Lung microvascular endothelial cell (primary cell): ENCODE measurements at places on chromosomes 5 and 9.

GRCh38 chr5:96873449-96873848, 2.9 kb upstream of the ERAP2 start:
- DNase-seq: no peak

DNA sequence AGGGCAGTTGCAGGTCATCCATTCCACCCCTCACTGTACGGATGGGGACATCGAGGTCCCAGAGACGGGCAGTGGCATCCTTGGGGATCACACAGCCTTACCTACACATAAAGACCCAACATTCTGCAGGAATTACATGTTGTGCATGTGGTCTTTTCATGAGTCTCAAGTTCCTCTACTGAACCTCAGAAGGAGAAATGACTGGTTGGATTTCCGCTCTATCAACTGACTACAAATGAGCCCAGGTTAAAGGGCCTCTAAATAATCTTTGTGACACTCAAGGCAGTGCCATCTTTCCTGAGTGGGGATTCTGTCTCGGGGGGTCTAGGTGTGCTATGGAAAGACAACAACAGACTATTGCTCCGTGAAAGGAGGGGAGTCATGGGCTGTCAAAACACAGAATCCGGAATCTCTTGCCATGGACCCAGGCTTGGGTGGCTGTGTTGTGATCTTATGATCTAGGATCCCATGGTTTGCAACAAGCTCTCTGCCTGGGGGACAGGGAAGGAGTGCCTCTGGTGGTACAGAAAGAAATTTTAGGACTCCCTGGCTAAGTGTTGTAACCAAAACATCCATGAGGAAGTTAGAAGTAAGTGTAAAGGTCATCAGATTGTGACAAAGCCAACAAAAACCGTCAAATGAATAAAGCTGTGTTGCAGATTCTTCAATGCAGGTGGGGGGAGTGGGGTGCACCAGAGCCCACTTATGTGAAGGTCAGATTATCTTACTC, 1.9 kb upstream of the SLC31A2 start:
- DNase-seq: no peak

DNA sequence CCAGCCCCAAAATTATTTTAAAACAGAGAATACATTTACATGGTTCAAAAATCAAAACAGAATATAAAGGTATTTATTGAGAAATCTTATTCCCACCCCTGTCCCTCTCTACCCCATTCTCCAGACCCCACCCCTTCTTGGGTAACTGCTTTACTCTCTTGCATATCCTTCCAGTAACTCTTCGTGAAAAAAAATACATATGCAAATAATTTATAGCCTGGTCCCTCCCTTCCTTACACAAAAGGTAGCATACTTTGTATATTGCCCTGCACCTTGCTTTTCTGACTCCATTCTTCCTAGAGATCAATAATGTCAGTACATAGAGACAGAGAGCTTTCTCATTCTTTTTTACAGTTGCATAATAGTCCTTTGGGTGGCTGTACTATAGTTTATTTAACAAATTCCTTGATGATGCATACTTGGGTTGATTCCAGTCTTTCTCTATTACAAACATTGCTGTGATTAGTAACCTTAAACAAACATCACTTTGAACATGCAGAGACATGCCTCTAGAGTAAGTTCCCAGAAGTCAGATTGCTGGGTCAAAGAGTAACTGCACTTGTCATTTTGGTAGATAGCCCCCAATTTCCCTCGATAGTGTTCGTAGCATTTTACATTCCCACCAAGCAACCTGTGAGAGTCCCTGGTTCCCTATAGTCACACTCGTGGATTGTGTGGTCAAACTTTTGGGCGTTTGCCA, 47.9 kb downstream of the STOM start:
- peak; percentile 87 for DNase-seq

DNA sequence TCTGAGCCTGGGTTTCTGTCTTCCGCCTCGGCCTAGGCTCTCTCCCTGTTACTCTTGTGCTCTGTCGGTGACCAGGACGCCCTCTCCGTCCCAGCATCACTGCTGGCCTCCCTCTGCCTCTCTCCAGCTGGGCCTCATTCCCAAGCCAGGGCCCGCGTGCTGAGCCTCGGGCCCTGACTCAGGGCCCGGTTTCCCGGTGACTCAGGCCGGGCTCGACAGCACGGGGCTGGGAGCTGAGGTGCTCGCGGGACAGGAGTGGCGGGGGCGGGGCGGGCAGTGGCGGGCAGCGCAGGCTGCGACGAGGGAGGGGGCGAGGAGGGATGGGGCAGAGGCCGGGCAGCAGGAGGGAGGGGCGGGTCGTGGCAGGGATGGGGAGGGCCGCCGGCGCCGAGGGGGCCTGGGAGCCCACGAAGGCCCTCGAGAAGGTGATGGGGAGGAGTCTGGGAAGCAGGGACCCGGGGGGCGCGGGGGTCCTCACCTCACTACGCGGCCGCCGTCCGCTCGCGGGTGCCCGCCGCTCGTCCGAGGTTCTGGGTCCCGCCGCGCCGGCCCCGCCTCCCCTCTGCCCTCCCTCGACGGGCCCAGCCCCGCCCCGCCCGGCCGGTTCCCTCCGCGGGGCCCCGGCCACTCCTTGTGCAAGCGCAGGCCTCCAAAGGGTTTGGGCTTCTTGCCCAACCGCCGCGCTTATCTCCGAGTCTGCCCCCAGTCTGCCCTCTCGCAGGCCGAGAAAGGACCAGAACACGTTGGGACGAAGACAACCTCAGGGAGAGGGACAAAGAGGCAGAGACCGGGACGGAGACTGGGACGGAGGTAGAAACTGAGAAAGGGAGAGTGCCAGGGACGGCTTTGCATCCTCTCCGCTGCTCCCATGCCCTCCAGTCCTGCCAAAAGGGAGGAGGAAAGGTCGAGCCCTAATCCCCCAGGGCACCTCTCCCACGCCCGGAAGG, at the start of gene ARAP3:
Gene ARAP3 (minus strand): TSS at position 536 of the 947 bp plus-strand sequence. CDS start 1,744 bp downstream, outside the sequence.
- peak; percentile 96 for DNase-seq

GRCh38 chr9:129383019-129383560, 205.0 kb upstream of the IER5L start:
- DNase-seq: peak; percentile 27

DNA sequence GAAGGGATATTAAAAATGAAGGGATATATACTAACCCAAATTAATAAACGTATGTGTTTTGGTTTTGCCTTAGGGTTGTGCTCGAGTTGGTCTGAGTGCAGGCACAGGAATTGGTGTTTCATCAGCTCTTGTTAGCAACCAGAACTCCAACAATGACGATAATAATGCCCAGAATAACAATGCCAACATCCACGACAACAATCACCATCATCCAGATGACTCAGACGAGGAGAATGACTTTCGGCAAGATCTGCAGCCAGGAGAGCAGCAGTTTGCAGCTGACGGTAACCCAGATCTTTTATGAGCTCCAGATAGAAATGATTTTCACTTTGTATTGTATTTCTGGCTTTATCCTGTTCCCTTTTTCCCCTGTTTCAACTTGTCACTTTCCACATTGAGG, 33.2 kb downstream of the FBXO38 start:
- peak; percentile 95 for DNase-seq

DNA sequence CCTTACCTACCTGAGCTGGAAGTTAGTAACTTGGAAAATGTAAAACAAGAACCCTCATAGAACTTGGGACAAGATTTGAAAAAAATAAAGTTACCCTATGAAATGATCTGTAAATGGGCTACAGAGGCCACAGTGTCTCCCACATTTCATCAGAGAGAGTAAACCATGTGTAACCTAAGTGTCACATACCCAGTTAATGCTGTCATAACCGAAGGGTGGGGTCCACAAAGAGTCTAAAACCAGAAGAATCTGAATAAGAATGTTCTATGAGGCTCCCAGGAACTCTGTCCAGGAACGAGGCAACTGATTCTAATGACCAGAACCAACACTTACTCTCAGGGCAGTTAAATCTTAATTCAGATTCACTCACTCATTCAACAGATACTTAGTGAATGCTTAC, 1.0 kb upstream of the FAM13B start:
- no peak for DNase-seq

DNA sequence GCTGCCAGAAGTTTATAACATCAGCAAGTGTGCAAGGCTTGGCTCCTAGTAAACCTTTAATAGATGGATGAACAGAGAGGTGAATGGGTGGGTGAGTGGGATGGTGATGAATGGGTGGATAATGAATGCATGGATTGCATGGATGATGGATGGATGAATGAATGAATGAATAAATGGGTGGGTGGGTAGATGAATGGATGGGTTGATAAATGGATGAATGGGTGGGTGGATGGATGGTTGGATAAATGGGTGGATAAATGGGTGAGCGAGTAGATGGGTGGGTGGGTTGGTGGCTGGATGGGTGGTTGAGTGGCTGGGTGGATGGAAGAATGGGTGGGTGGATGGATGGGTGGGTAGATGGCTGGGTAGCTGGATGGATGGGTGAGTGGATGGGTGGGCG, 28.5 kb upstream of the CEP72 start:
- DNase-seq: no peak

GRCh38 chr5:180790020-180790419, 12.6 kb downstream of the MGAT1 start:
- peak; percentile 47 for DNase-seq

GRCh38 chr9:93259490-93260262, 75.7 kb downstream of the WNK2 start:
- no peak for DNase-seq

DNA sequence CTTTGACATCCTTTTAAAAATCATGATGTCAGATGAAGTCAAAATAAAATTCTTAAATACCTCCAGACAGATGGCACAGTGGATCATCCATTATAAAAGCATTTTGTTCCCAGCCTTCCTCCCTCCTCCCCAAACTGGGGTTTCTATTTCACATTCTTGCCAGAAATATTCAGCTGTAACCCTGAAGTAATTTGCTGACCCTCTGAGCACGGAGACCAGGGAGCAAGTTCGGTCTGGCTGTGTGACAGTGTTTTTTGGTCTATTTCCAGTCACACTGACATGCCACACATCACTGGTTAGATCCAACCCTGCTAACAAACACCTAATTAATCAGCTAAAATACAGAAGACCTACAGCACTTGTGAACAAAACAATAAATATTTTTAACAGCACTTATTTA, 126.2 kb upstream of the DMRT1 start:
- no peak for DNase-seq

GRCh38 chr9:98327249-98327561, 71.8 kb upstream of the TBC1D2 start:
- DNase-seq: no peak

GRCh38 chr5:168847511-168848073, 268.4 kb upstream of the PANK3 start:
- no peak for DNase-seq

- no peak for DNase-seq
Measured at GRCh38 chr9:101569741-101570501, 24.8 kb downstream of the PPP3R2 start.

- DNase-seq: no peak
Measured at GRCh38 chr5:181052672-181053487, 12.8 kb downstream of the BTNL9 start.

DNA sequence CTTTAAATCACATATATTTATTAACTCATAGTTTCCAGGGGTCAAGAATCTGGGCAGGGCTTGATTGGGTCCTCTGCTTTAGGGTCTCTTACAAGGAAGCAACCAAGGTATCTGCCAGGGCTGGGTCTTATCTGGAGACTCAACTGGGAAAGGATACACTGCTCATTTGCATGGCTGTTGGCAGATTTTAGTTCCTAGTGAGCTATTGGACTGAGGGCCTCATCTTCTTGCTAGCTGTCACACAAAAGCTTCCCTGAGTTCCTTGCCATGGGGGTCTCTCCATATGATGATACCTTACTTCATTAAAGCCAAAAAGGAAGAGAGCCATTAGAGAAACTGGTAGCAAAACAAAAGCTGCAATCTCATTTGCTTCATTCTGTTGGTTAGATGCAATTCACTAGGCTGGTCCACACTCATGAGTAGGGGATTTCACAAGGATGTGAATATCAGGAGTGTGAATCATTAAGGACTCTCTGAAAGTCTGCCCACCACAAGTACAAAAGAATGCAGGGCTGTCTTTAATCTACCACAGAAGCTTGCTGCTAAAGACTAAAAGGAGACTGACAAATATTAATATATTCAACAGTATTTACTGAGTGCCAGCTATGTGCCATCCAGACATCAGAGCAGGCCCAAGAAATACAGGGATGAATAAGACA, 42.0 kb upstream of the TIMD4 start:
- DNase-seq: no peak

DNA sequence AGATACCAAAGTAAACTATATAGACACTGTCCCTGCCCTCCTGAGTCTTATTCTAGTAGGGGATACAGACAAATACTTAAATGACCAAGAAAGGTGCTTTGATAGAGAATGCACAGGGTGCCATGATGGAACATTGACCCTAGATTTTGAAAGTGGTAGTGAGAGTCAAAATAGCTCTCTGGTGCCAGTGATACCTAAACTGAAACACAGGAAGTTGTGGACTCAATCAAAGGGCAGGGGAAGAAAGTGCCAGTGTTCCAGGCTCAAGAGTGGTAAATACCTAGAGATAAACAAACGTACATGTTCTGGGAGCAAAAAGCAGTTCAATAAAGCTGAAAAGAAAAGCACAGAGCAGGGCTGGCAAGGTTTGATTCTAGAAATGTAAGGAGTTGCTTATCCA, 267.6 kb downstream of the ISL1 start:
- DNase-seq: no peak

GRCh38 chr5:159891371-159891770, 24.9 kb upstream of the ADRA1B start:
- no peak for DNase-seq

GRCh38 chr9:17217272-17217671, 82.4 kb downstream of the CNTLN start:
- DNase-seq: no peak

DNA sequence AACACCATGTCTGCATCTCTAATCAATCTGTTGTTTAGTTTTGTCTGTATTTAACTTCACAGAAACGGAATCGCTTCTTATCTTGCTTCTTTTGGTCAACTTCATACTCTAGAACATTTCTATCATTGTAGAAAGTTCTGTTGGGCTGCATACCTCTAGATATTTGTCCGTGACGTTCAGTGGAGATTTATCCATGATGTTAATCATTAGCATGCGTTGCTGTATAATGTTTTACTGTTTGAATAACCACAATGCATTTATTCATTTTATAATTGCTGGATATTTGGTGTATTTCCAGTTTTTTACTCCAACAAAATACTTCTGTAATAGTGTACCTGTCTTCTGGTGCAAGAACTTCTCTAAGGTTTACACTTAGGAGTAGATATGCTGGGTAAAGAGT, 96.2 kb upstream of the GDNF start:
- DNase-seq: no peak

GRCh38 chr5:59115345-59115744, 532.5 kb downstream of the RAB3C start:
- no peak for DNase-seq

GRCh38 chr9:14098486-14099180, 215.3 kb downstream of the NFIB start:
- no peak for DNase-seq

- no peak for DNase-seq
Measured at GRCh38 chr5:98530224-98530623, 243.2 kb upstream of the RGMB start.

GRCh38 chr5:146369691-146370090, 31.1 kb downstream of the POU4F3 start:
- no peak for DNase-seq

GRCh38 chr9:78826527-78826926, 529.6 kb downstream of the PSAT1 start:
- DNase-seq: no peak

GRCh38 chr9:121299467-121300282, 31.7 kb downstream of the GSN start:
- peak; percentile 60 for DNase-seq

- no peak for DNase-seq
Measured at GRCh38 chr5:143559586-143560109, 156.2 kb upstream of the NR3C1 start.
